ENCODE measurements at places on chromosomes 3 and 15.

- DNase-seq = no peak
These were observed 23.1 kb downstream of the BHLHE40 start for GRCh38 chr3:5002174-5002870.

GRCh38 chr15:88849376-88850072, 45.8 kb downstream of the HAPLN3 start:
- no peak for DNase-seq

- no peak for DNase-seq
These were observed 358.2 kb downstream of the EDEM1 start for GRCh38 chr3:5545719-5546118.

DNA sequence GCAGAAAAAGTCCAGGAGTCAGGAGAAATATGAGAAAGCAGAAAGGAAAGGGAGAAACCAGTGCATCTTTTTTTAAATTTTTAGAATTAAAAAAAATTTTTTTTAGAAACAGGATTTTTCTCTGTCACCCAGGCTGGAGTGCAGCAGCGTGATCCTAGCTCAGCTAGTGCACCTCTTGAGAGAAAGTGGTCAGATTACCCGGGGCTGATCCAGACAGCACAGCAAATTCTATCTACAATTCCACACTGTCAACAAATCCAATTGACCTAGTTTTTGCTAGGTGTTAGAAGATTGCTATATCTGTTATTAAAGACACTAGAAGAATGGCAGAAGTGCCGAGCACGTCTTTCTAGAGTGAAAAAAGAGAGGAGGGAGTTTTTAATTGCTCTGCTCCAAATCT, 117.3 kb downstream of the RFTN1 start:
- no peak for DNase-seq

DNA sequence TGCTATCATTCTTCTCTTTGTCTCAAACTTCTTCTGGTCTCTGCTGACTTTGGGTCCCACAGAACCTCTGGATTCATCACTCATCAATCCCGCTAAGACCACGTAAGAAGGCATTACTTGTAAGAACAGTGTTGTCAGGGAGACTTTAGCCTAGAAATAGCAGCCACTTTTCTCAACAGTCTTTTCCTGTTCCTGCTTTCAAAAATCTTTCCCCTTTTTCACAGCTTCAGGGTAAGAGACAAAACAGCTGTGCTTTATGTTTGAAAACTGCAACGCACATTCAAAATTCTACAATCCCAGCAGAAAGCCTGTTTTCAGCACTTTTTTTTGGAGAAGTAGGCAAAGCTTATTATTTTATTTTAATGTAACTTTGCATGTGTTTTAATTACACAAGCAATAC, 42.0 kb upstream of the FAM98B start:
- DNase-seq = no peak

DNA sequence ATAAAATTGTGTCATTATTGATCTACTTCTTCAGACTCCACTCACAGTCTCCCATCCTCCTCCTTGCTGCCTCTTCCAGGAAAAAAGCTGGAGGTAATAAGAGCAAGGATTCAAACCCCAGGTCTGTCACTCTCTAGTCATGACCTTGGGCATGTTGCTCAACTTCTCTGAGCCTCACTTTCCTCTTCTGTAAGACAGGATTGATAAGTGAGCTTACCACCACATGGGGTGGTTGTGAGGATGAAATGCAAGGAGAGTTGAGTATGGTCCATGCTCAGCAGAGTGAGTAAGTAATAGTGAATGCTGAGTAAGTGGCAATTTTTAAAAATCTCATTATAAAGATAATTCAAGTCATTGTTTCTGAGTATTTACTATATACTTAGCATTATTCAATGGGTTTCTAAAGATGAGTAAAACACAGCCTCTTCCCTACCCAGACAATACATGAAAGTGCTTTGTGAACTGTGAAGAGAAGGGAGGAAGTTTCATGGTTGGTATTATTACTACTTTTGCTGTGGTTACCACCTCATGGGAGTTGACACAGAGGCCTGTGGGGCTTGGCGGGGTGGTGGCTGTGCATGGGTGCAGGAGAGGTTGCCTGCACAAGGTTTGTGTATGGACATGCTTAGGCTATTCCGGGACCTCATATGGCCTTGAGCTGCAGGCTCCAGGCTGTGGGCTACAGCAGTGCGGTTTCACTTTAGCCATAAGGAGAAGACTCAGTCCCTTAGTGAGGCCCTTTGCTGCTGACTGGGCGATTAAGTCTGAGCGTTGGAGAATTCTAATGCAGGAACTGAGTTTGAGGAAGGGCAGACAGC, 30.0 kb downstream of the SLC6A11 start:
- DNase-seq = no peak

DNA sequence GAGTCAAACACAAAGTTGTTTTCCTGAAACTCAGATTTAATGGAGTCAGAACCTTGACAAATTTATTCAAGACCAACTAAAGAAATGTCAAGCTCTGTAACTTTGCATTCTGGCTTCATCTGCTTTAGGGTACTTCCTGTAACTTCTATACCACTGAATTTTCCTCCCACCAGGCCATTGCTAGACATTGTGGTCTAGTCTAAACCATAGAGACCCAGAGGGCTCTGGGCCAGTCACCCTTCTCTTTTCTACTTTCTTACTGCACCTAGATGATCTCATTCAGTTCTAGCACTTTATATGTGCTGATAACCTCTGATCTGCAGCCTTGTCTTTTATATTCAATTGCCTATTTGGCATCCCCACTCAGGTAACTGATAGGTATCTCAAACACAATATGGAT, 2.8 kb upstream of the OR5K1 start:
- DNase-seq = no peak

DNA sequence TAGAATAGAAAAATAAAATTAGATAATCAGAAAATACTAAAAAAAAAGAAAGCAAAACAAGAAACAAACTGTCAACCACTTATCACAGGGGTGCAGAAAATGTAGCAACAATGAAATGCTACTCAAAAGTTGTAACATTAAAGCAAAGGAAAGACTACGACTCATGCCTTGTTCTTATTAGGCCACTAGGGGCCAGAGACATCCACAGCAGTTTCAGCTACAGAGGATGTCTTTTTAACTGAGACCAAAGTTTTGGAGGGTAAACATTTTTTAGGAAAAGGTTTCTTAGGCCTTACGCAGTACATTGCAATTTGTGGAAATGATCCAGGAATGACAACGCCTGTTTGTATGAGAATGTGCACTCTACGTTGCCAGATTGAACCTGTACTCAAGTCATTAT, 15.4 kb upstream of the CADM2 start:
- no peak for DNase-seq

- no peak for DNase-seq
These were observed 450.1 kb upstream of the IL12A start for GRCh38 chr3:159538507-159538906.

- DNase-seq = no peak
These were observed 2.4 kb downstream of the TSC22D2 start for GRCh38 chr3:150410311-150411105.

GRCh38 chr3:155233213-155233612, 60.3 kb downstream of the STRIT1 start:
- peak; percentile 90 for DNase-seq

- no peak for DNase-seq
These were observed 200.5 kb downstream of the THRB start for GRCh38 chr3:24294150-24294549.

- DNase-seq = no peak
These were observed 13.1 kb upstream of the BLOC1S6 start for GRCh38 chr15:45573961-45574629.

DNA sequence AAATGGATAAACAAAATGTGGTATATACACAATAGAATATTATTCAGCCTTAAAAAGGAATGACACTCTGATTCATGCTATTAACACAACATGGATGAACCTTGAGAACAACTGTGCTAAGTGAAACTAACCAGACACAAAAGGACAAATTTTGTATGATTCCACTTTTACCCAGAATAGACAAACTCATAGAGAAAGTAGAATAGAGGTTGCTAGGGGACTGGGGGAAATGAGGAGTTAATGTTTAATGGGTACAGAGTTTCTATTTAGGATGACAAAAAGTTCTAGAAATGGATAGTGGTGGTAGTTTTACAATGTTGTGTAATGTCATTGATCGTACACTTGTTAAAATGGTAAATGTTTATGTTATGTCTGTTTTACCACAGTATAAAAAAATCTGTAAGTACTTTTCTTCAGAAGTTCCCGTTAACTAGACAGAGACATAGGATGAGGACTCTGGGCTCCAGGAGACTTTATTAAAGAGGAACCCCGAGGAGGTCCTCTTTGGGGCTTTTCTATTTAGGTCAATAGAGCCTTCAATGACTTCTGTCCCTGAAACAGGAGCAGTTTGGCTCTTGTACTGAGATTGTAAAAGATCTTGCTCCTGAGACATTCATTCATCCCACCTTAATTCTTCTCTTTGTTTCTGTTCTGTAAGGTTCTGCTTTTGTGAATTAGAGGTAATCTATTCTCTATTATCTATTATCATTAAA, 24.5 kb downstream of the ABHD6 start:
- DNase-seq = no peak

DNA sequence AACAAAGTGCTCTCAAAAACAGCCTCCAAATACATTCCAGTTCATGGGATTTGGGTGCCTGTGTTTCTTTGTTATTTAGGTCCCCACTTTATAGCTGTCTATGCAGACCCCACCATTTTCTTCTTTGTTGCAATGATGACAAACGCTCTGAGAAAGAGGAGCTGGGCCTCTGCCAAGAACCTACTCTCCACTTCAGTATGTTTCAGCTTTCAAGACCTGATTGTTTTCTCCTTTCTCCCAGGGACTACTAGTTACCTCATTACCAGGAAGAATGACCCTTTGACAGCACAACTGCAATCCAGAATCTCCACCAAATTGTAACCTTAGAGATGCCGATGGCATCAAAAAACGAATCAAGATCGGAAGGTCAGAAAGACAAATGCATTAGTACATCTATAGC, 236.8 kb downstream of the MEIS2 start:
- DNase-seq = no peak

DNA sequence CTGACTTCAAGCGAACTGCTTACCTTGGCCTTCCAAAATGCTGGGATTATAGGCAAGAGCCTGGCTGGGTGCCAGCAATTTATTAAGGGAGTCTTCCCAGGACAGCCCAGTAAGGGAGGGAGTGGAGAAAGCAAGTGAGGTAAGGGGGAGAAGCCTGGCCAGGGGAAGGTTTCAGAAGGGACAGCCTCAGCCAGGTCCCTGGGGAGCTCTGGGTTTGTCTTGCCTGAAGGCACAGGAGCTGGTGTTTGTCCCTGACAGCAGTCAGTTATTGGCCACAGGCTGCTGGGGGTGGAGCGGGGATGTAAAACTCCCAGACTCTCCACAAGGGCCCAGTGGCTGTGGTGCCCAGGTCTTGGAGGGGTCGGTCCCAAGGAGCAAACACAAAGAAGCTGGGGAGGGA, 33.0 kb upstream of the CDCP1 start:
- DNase-seq = no peak

DNA sequence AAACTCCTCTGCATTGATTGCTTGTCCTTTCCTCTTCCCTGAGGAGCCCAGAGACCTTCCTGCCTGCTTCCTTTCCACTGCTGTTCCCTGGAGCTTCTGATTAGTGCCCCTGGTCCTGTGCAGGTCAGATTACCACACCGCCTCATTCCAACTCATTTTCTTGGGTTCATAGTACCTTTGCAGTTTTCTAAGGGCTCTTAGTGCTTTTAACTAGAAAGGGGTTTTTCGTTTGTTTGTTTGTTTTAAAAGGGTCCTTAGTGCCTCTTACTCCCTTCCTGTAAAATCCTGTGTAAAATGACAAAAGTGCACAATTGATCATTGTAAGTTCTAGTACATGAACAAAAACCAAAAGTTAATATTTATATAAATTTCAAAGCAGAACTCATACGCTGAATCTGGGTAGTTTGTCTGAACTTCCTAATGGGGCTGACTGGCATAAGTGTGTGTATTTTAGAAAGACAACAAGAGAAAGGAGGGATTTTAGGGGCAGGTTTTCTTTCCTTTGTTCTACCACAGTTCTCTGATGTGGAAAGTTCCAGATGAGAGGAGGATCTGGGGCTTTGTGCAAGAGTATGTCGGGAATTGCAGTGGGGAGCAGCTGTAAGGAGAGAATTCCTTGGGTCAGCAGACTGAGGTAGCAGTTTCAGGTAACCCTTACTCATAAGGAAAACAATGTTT, 30.6 kb downstream of the SNRK start:
- no peak for DNase-seq

DNA sequence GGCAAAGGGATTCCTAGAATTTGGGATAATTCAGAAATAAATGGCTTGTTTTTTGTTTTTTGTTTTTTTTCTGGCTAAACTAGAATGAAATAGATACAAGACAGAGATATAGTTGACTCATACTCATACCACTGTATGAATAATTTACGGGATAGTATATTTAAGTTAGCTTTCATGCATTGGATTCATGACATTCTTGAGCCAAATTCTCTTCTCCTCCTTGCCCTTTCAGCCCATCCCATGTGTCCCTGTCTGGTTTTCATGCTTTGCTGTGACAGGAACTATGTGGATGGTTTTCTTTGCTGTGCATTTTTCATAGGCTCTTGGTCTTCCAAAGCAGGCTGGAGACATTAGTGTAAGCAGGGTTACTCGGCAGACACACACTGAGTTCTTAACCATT, 66.6 kb upstream of the UMPS start:
- DNase-seq = no peak

DNA sequence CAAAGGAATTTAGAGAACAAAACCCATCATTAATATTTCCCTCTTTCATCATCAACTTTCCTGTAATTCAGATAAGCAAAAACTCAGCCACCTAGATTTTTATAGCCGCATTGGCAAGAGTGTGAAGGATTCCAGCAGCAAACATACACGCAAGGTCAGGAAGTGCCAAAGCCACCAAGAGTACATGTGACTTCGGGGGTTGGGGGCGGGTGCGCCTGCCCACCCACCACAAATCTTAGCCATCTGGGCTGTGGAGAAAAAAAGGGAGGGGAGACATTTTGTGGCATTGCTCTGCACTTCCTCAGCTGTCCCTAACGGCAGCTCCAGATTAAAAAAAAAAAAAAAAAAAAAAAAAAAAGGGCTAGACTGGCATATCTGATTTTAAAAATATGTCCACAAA, 148.4 kb downstream of the TNIK start:
- no peak for DNase-seq

- peak; percentile 25 for DNase-seq
These were observed 183.7 kb downstream of the DPH6 start for GRCh38 chr15:35362195-35362829.

GRCh38 chr3:196645897-196646665, 6.6 kb downstream of the NRROS start:
- DNase-seq = no peak

- no peak for DNase-seq
These were observed 171.7 kb downstream of the KLF13 start for GRCh38 chr15:31498329-31498728.

GRCh38 chr15:101607108-101607507, 45.1 kb downstream of the TM2D3 start:
- DNase-seq = no peak

GRCh38 chr3:25725810-25726209, 57.4 kb downstream of the NGLY1 start:
- DNase-seq = no peak

DNA sequence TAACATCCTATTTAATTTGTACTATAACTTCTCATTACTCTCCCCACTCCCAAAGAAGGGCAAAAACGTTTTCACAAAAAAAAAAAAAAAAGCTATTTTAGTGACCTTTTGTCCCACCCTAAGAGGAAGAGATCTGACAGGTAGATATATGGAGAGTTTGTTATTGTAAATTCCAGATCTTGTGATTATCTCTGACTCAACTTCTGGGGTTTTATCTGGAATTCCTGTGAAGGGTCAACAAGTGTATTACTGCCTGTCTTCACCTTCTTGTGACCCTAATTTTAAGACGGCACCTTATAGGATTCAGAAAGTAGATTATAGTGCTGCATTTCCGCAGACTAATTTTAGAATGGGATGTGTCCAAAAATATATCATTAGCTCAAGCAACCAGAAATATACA, 205.9 kb upstream of the CDIN1 start:
- DNase-seq = no peak

Measured in AG09309 (cell line).